ENCODE measurements at places on chromosomes 12 and 14.

DNA sequence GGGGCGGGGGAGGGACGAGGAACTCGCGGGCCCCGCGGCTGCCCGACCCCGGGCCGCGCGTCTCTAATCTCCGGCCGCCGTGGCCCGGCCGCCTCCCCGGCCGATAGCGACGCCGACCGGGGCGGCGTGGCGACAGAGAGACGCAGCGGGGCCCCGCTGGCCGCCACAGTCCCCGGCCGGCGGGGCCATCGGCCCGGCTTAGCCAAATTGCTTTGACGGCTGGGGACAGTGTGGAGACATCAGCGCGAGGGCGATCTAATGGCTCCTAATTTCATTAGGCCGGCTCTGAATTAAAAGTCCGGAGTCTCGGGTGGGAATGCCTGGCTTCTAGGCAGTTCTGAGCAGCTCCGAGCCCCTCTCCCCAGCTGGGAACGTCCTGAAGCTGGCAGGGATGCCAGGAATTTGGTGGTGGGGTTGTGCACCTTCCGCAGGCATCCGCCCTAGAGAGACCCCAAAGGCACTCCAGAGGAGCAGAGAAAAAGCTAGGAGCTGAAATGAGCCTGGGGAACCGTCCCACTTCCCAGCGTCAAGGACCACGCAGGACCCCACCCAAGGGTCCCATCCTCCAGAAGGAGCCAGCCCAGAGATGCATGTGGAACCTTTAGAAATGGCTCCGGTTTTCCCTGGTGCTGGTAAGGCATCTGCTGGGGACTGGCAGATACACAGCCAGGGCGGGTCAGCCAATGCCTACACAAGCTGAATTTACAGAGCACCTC lies 9.6 kb downstream of the TBX5 start:
- DNase-seq: peak; percentile 81

- DNase-seq: peak; percentile 82
Observed at GRCh38 chr12:29725587-29726320, 58.0 kb downstream of the TMTC1 start.

DNA sequence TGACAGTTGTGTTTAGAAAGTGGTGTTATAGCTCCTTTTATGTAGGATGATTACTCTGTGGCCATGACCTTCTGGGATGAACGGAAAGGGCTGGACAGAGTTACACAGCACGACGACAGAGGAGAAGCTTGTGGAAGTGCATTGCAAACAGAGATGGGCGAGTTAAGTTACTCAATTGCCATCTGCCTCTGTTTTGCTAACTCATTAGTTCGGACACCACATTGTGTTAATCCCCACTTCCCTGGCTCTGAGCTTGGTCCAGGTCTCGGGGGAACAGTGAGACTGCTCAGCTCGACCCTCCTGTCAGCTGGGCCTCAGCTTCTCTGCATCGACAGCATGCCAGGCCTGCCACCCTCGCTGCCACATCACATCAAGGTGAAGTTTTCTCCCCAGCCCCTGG lies 408.0 kb downstream of the ZFP36L1 start:
- DNase-seq: no peak

- DNase-seq: peak; percentile 66
Observed at GRCh38 chr12:6767353-6768319, 1.5 kb downstream of the PTMS start.

DNA sequence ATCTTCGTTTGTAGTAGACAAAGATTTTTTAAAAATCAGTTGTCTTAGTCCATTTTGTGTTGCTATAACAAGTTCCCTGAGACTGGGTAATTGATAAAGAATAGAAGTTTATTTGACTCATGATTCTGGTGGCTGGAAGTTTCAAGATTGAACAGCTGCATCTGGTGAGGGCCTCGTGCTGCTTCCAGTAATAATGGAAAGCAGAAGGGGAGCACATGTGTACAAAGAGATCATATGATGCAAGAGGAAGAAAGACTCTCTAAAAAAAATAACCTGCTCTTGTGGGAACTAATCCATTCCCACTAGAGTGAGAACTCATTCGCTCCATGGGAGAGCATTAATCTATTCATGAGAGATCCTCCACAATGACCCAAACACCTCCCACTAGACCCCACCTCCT lies 24.8 kb downstream of the MUCL1 start:
- no peak for DNase-seq

GRCh38 chr12:113136128-113136989 lies 798 bp upstream of the RASAL1 start:
- no peak for DNase-seq

DNA sequence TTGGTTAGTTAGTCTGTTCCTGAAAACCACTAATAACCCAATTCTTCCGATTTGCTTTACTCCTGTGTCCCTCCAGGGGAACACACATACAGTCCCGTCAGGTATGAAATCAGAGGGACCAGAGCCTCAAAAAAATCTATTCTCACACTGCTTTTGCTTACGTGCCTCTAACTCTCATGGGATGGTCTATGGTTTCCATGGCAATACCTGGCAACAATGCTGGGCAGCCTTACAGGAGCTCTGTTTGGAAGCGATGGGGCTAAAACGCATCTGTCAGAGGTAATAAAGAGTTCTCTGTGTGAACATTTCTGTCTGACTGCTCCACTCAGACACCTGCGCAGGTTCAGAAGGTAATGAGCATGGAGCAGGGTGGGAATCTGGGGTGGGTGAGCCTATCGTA lies 376.2 kb downstream of the GXYLT1 start:
- no peak for DNase-seq

DNA sequence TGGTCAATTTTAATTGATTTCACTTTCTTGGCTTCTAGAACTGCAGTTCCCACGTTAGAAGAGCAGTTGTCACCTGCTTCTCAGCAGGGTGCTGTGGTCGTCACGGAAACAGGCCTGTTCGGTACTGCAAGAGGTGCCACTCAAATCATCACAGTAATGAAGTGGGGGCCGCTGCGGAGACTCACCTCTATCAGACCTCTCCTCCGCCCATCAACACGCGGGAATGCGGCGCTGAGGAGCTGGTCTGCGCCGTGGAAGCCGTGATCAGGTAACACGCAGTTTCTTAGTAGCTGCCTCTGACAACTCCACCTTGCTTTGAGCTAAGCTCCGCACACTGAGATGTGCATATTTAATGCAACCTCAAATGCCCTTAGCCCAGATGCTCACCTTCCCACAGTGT lies 107.2 kb downstream of the UNC79 start:
- DNase-seq: no peak

GRCh38 chr12:82461836-82462235 lies 103.5 kb downstream of the METTL25 start:
- no peak for DNase-seq

DNA sequence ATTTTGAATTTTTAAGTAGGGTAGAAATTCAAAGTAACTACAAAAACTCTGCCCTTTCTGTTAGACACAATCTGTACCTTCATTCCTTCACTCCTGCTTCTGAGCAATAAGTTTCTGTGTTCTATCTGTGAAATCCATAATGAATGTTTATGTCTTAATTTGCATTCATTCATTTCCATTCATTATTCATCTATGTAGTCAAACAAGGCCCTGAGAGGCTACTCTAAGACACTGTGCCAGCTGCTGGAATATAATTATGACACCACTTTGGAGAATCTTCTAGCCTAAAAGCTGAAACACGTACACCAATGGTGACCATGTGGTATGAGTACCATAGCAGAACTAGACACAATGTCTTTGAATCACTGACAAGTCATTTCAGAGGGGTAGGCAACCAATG lies 199.9 kb upstream of the FAR2 start:
- no peak for DNase-seq

- DNase-seq: peak; percentile 81
Observed at GRCh38 chr12:123237646-123238329, 4.6 kb downstream of the MTRFR start.

GRCh38 chr12:55733021-55733555 lies 4.3 kb upstream of the CD63 start:
- no peak for DNase-seq

DNA sequence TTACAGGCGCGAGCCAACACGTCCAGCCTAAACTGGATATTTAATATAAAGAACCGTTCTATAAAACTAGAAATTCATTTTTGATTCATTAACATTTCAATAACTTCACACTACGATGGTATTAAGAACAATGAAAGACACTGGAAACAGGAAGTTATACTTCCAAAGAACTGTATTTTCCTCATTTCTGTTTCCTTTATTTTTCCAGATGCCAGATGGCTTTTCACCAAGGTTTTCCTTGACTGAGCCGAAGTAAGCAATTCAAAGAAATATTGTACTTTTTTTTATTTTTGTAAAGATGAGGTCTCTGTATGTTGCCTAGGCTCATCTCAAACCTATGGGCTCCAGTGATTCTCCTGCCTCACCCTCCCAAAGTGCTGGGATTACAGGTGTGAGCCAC lies 28.2 kb downstream of the EEA1 start:
- DNase-seq: no peak

GRCh38 chr14:104578321-104578720 lies 1.2 kb upstream of the C14orf180 start:
- DNase-seq: no peak

GRCh38 chr14:79028281-79028680 lies 858.1 kb downstream of the NRXN3 start:
- DNase-seq: no peak

- DNase-seq: no peak
Observed at GRCh38 chr12:32470936-32471470, 71.6 kb downstream of the FGD4 start.

Data from eye (tissue), 1 donor.